AG08396 (cell line): ENCODE measurements at places on chromosomes 11 and 22.

DNA sequence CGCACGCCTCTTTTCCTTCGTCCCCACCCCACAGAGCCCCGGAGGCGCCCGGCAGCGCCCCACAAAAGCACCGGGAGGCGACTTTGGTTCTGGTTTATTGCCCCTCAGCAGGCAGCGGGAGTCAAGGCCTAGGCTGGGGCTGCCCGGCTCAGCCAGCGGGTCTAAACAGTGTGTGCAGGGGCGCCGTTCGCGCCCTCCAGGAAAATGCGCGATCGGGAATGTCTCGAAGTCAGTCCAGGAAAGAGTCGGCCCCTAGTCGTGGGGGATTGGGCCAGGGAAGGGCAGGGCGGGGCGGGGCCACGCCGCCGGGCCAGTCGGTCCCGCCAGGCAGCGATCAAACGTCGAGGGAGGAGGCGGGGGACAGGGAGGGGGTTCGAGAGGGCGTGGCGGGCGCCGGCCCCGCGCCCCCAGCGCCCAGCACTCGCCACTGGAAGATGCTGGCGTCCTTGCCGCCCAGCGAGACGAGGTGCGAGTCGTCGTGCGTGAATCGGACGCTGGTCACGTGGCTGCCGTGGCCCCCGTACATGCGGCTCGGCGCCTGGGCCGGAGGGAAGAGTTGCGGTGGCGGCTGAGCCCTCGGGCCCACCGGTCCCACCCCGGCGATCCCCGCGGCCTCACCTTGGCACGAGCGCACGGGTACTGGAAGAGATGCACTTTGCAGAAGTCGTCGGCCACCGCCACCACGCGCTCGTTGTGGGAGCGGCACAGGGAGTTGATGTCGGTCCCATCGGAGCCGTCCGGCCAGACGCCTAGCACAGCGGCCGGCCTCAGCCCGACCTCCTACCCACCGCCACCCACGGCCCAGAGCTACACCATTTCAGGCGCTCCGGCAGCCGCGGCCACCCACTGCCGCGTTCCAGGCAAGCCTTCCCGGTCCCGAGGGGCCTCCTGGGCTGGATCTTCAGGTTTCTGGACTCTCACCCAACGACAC, 741 bp upstream of the MTA2 start:
- DNase-seq: peak; percentile 85

DNA sequence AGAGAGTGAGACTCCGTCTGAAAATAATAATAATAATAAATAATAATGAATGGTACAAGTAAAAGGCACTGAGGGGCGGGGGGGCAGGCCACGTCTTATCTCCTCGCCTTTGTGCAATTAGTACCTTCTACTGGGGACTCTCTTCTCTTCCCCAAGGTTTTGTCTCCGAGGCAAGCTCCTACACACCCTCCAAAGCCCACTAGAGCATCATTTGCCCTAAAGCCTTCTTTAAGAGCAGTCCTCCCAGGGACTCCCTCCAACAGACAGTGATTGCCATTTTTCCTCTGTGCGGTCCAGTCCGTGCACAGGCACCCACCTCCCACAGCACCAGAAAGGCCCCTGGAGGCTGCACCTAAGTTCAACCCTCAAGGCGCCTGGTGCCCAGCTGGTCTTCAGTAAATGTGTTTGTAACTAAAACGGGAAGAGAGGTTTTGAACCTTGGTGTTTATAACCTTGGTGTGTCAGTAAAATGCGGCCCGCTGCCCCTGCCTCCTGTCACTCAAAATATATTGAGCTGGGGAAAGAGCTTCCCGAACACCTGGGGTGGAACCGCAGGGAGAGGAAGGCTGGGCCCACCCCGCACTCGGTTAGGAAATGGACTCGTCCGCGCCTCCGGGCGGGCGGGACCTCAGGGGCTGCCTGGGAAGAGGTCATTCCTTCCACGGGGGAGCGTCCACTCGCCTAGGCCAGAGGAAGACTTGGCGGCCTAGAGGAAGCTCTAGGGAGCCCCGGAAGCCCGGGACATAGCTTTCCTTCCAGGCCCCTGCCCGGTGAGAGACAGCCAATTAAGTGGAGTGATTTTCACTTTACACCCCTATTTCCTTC, 4.7 kb upstream of the KDELR3 start:
- DNase-seq: no peak

GRCh38 chr11:114162719-114163123, 103.2 kb downstream of the ZBTB16 start:
- peak; percentile 85 for DNase-seq

- DNase-seq: no peak
Measured at GRCh38 chr11:117441146-117441975, 113.7 kb downstream of the CEP164 start.

- DNase-seq: no peak
Measured at GRCh38 chr22:47201186-47201995, 438.9 kb downstream of the TBC1D22A start.

DNA sequence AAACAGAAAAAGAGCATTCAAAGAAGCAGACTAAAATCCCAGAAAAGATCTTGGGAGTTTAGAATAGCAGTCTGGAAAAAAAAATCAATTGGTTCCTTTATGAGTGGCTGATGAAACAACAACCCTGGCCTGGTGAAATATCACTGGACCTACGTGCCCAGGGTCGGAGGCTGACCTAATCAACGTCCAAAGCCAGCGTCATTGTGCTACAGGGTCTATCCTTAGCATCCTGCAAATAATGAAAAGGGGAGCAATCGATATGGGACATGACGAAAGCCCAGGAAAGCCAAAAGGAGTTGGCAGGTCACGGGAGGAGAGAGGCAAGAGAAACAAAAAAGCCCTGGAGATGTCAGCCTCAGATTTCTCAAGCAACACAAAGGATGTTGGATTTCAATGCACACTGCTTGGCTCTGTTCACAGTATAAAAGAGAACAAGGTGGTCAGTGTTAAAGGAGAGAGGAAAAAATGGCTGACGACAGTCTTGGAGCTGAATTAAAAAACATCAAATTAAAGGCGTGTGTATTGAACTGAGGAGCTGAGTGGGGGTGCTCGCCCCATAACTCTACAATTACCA, 148.8 kb downstream of the BLID start:
- DNase-seq: no peak

DNA sequence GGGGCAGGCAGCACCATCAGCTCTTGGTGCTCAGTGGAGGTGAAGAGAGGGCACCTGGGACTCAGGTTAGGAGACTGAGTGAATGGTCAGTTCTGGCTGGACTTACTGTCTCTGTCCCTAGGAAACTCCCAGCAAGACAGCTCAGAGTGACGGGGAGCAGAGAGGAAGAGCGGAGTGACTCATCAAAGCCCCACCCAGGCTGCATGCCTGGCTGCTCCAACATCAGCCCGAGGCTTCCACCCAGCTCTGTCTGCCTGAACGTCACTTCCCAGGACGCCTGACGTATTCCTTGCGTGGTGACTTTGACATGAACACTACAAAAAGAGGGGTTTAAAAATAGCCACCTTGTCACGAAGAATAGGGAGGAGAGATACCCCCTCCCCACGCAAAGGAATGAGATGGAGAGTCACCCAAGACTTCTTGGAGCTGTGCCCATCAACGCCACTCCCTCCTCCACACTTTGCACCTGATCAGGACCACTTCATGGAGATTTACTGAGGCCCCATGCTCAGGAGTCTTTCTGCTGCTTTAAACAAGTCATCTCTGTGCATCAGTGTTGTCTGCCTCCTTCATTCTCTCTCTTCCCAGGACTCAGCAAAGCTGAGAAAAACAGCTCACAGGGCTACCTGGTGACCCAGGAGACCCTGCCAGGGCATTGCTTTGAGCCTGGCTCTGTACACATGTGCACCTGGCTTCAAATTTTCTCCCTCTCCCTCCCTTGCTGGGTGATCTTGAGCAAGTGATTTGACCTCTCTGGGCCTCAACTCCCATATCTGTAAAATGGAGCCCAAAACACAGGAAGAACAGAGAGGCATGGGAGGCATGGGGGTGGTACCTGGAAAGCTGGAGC, 83.1 kb downstream of the MN1 start:
- DNase-seq: peak; percentile 95

GRCh38 chr11:19506816-19507486, 205.7 kb upstream of the NAV2 start:
- no peak for DNase-seq

DNA sequence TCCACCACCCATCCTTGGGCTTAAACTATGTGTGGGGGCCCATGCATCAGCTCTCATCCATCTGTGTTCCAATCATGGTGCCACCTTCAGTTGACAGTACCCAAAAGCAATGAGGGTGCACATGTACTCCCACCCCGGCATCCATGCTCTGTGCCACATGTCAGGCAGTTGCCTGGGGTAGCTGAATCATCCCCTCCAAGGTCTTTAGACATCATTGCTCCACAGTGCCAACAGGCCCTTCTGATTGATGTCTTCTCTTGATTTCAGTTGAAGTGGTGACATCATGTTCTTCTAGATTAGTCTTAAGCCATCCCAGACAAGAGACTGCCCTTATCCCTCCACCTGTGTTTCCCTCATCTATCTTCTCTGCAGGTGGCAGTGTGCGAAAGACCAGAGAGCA, 42.5 kb downstream of the TMPRSS5 start:
- no peak for DNase-seq

GRCh38 chr22:44351685-44352377, 39.1 kb upstream of the SHISAL1 start:
- DNase-seq: peak; percentile 90

DNA sequence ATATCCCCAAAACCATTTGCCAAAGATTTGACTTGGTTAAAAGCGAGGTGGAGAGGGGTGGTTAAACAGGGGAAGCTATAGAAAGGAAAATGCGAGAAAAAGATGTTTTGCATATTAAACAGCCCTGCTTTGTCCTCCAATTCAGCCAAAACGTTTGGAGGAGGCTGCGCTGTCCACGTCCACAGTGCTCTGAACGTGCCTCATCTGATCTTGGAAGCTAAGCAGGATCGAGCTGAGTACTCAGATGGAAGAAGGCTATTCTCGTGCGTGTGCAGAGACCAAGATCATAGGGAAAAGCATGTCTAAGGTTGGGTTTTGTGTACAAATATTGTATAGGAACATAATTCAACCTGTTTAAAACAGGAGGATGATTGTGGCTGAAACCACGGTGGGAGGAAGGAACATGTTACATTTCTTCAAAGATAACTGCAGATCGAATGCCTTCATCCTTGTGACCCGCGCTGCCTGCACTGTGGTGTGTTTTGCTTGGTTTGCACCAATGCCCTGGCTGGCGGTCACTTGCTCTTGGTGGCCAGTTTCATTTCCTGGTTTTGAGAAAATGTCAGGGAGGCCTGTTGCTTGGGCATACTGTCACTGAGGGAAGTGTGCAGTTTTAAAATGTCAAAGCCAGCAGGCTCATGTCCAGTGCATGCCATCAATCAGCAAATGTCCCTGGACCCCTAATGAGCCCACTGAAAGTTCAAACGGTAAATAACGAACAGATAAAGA, 40.4 kb downstream of the FLI1 start:
- no peak for DNase-seq

- DNase-seq: peak; percentile 36
Measured at GRCh38 chr22:50674606-50675552, 2.3 kb downstream of the SHANK3 start.

- peak; percentile 7 for DNase-seq
Measured at GRCh38 chr11:110833033-110833484, 120.8 kb upstream of the ARHGAP20 start.

DNA sequence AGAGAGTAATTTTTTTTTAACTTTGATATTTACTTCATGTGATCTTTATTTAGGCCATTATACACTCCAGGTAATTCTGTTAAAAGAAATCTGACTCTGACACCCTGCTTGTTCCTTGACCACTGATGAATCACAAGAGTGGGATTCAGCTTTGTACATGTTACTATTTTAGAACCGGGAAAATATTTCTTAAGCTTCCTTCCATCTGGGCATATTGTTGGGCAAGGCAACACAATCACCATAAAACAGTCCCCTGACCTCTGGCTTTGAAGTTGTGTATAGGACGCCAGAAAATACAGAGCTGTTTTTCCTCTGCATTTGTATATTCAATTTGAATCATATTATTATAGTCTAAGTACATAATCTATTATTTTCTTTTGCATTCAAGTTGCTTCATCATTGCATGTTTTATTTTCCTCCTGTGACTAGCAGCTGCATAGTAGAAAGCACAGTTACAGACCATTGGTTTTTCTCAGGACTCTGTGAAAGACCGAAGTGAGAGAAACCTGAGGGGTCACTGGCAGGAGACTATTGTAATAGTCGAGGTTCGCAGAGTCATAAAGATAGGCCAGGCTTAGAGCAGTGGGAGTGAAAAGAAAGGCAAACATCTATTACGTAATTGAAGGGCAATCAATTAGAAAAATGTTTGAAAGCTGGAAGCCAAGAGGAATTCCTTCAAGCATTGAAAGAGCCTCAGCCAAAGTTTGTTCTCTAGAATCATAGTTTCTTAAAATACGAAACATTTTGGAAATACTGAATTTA, 51.8 kb upstream of the SLC36A4 start:
- no peak for DNase-seq

DNA sequence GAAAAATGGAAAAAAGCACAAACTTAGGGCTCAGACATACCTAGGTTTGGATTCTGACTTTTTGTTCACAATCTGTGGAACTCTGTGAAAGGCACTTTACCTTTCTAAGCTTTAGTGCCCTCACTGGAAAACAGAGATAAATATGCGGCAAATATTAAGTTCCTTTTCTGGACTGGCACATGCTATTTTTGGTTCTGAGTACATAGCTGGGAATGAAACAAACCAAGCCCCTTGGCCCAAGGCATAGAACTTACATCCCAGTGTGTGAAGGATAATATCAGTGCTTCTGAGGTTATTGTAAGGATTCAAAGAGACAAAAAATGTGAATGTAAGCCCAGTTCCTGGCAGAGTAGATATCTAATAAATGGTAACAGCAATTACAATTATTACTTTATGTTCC, 227.5 kb downstream of the ADAMTS15 start:
- no peak for DNase-seq

GRCh38 chr11:64239662-64240434, 1.0 kb upstream of the FKBP2 start:
- DNase-seq: no peak

DNA sequence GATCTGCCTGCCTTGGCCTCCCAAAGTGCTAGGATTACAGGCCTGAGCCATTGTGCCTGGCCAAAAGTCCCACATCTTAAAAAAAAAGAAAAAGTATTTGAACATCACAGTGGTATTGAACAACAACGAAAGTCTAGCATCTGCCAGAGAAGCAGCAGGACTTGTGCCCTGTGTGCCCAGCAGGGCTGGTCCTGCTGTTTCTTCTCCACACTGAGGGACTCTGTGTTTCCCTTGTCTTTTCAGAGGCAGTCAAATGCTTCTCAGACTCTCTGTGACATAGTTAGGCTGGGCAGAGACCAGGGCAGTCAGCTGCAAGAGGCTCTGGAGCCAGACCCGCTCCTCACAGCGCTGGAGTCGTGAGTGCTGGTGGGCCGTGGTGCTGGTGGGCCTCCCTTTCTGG, 56.2 kb downstream of the SBF1 start:
- DNase-seq: no peak

- DNase-seq: no peak
Measured at GRCh38 chr11:95585752-95586077, 203.9 kb downstream of the FAM76B start.
